ENCODE measurements at places on chromosomes 4 and X. TPM values are rescaled to one million over a fixed set of nuclear protein-coding genes. Genes with fewer than 3 reads are reported as not detected.

NKX6-1 gene
- polyA plus RNA-seq = not detected

DNA sequence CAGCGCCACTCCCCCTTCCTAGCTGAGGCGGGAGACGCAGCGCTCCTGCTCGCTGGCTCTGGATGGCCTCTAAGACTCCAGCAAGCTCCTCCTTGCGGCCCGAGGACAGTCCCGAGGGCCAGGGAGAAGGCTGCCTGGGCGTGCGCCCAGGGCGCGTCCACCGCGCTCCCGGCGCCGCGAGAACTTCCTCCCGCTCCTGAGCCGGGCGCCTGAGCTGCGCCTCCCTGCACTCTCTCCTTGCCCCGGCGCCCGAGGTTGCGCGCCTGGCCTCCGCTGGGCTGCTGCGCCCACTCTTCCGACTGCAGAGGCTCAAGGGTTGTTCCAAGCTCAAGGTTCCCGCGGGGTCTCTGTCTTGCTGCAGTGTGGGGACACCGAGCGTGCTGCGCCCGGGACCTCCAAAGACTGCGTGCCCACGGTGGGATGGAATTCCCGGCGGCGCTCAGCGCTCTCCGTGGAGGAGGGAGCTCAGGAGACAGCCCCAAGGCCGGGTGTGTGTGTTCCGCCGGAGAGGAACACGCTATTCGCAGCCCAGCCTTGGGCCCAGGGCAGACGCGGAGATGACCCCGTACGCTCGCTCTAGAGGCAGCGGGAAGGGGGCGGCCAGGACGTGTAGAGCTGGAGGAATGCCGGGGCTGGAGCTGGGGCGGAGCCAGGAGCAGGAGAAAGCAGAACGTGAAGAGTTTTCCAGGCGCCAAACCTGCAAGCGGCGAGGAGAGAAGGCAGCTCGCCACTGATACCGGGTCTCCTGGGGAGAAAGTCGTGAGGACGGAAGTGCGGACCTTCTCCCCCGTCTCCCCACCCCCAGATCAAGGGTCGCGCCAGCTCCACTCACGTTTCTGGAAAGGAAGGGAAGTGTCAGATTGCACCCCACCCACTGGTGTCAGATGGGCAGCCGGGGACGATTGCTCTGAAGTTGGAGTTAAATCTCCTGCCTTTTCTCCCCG, at the start of gene ARHGAP6:
ARHGAP6 (minus strand) TSS at position 753 of the 944 bp plus-strand sequence. CDS start 1,092 bp downstream, outside the sequence.
- no peak for DNase-seq

SPANXN4 gene
- polyA plus RNA-seq = not detected

GRCh38 chrX:13250826-13251580, 68.8 kb downstream of the ATXN3L start:
- peak; percentile 24 for DNase-seq

SPANXA2 gene
- polyA plus RNA-seq = not detected

DNA sequence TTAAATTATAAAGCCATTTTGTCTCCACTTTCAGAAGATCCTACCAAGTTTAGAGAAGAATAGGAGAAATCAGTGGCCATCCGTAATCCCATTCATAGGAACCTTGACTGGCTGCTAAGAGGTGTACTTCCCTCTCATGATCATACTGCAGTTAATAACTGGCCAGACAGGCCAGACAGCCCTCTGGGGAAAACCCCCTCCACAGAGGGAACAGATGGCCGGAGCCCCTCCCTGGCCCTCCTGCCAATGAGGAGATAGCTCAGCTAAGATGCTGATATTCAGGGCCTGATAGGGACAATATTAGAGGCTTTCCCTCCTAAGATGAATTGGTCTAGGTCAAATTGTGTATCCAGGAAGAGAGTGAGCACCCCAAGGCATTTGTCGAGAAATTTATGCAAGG, 200.0 kb upstream of the MAOA start:
- no peak for DNase-seq
